ENCODE measurements at places on chromosomes 7 and 10.

DNA sequence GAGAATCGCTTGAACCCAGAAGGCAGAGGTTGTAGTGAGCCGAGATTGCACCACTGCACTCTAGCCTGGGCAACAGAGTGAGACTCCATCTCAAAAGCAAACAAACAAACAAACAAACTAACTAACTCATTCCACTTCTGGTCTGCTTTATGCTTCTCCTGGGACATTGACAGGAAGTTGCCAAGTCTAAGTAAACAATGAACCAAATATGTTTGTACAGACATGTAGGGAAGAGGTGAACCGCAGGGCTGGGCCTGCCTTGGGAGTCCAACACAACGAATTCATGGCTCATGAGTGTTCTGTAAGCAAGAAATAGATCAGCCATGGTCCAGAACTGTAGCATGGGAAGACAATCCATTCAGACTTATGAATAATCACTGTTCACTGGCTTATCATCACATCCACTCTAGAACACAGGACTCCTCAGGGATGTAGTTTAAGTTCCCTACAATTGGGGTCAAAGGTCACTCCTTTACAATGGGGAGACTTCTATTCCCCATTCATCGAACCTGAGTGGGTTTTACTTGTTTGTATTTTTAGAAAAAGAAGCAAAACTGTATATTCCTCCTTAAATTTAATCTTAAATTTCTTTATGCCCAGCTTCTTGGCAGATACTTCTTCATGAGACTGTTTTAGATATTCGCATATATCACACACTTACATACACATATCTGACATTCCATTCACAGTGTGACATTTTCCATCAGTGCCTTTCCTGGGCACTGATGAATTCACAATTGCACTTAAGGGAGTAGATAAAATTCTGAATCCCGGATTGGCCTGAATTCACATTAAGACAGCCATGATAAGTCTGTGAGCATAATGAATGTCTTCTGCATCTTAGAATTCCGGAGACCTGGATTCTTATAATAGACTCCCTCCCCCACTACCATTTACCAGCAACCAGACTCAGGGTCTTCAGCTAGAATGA lies 159.1 kb upstream of the EEPD1 start:
- DNase-seq = no peak

DNA sequence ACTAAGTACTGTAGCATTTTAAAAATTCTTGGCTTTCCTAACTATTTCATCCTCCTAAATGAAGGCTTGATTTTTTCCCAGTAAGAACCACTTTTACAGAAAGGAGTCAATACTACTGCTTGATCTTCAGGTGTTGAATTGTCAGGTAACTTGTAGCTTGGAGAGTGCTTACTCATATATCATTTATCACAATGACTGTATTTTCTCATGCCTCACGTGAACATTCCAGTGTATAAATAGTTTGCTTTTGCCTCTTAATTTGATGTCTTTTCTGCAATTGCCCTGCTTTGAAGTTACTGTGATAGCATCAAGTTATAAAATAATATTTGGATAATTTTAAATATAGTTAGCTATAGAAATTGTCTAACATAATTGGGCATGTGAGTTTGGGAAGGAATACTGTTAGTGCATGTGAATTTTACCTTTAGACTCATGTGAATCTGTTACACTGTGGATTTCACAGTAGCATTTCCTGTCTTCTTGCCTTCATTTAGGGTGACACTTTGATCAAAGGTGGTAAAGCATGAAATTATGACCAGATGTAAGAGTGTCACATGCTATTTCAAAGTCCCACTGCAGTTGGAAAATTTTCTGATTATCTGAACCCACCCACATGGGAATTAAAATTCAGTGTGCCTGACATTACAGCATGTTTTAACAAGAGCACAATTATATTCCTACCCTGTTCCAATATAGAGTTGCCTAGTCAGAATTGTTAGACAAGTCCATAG lies 962.8 kb downstream of the DNAJB9 start:
- no peak for DNase-seq

GRCh38 chr10:77500754-77501151 lies 136.9 kb downstream of the KCNMA1 start:
- no peak for DNase-seq

- DNase-seq = no peak
Observed at GRCh38 chr7:53302496-53303246, 267.2 kb downstream of the POM121L12 start.

DNA sequence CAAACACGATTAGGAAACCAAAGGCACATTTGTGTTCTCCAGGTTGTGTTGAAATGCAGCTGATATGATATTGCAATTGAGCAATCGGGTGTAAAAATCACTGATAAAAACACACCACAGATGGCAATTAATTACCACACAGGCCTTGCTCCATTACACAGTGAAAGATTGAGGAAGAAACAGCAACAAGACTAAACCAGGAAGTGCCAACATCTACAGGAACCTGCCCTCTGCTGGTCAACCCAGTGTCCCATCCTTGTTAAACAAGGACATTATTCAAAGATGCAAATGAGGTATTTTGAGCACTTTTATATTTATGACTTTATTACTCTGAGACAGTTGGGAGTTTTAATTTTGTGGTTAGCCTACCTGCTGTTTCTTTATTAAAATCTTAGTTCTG lies 765.6 kb upstream of the GHITM start:
- no peak for DNase-seq

DNA sequence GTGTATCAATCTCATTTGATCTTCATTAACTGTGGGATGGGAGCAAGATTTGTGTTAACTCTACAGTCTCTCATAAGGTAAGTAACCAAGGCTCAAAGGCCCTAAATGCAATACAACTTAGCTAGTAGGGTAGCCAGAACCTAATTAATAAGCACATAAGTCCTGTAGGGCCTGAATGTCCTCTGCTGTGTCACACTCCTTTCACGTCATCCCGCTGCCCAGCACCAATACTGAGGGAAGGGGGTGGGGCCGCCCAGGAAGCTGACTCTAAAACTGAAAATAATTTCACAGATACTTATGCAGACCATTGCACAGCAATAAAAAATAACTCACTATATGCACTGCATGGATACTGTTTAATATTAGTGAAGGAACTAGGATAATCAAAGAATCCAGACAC lies 13.7 kb downstream of the CCDC6 start:
- no peak for DNase-seq

DNA sequence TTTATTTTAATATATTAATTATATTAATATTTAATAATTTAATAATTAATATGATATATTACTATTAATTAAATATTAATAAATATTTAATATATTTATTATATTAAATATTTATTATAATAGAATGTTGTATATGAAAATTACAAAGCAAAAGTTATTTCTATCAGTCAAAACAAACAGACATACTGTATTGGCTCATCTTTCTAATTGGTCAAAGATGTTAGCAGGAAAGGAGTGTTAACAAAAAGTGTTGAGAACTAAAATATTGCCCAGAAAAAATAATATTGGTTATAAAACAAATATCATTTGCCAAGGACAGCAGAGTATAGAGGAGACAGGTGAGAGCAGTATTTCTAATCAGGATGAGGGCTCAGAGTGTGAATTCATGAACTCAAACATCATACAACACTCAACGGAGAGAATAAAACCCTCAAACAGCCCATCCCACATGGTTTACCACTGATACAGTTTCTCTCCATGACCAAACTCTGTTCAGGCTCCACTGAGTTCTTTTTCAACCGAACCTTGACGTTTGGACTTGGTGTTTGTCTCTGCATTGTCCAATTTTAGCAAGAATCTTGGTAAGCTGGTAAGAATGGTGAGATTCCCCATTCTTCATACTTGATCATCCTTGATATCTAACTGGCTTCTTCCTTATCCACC lies 58.0 kb downstream of the TSPAN12 start:
- DNase-seq = no peak

DNA sequence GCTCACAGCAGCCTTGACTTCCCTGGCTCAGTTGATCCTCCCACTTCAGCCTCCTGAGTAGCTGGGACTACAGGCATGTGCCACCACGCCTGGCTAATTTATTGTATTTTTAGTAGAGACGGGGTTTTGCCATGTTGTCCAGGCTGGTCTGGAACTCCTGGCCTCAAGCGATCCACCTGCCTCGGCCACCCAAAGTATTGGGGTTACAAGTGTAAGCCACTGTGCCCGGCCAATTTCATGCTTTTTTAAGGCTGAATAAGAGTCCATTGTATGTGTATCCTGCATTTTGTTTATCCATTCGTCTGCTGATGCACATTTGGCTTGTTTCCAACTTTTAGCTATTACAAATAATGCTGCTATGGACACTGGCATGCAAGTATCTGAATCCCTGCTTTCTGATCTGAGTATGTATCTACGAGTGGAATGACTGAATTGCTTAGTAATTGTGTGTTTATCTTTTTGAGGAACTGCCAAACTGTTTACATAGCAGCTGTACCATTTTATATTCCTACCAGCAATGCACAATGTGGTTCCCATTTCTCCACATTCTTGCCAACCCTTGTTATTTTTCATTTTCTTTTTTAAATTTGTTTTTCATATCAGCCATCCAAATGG lies 37.3 kb upstream of the TPST1 start:
- no peak for DNase-seq

DNA sequence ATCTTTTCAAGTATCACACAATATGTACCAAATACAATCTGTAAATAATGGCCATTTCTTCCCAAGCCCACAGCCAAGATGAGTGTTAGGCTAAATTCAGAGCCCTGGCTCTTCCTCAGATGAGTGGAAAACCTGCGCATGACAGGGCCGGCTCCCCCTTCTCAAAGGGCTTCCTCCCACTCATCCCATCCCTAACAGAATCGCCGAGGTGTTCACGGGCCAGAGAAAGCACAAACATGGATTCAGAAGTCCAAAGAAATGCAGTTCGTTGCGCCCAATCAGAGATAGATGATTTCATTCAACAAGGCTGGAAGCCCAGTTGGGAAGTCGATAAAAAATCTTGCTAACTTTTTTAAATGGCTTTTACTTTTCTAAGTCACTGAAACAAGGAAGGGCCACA lies 121.8 kb downstream of the UBE2H start:
- no peak for DNase-seq

GRCh38 chr10:387909-388660 lies 252.8 kb downstream of the ZMYND11 start:
- DNase-seq = no peak

DNA sequence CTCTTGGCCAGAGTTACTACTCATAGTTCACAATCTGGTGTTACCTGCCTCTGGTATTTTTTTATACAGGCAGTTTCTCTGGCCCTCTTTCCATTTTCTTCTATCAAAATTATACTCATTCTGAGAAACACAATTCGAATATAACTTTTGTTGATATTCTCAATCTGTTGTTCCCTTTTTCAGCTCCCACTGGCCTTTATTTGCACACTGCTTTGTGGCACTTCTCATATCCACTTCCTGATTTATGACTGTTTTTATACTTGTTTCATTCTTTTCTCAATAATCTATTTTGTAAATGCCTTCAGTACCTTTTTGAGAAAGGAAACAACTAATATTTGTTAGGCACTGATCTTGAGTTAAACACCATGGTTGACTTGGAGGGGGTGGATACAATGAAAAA lies 93.8 kb upstream of the HDAC9 start:
- DNase-seq = no peak

Measured in stimulated activated CD8-positive, alpha-beta memory T cell treated with anti-CD3 and anti-CD28 coated beads, Interleukin-4, amount 100 ng/mL, for 4 hours (primary cell).